Activated CD4-positive, alpha-beta memory T cell treated with anti-CD3 and anti-CD28 coated beads, Interleukin-2, amount 10 ng/mL, durations not matched to agents 7 days and 5 days (primary cell): ENCODE measurements at places on chromosomes 3 and 15. TPM values are rescaled to one million over a fixed set of nuclear protein-coding genes. Genes with fewer than 3 reads are reported as not detected.

DNA sequence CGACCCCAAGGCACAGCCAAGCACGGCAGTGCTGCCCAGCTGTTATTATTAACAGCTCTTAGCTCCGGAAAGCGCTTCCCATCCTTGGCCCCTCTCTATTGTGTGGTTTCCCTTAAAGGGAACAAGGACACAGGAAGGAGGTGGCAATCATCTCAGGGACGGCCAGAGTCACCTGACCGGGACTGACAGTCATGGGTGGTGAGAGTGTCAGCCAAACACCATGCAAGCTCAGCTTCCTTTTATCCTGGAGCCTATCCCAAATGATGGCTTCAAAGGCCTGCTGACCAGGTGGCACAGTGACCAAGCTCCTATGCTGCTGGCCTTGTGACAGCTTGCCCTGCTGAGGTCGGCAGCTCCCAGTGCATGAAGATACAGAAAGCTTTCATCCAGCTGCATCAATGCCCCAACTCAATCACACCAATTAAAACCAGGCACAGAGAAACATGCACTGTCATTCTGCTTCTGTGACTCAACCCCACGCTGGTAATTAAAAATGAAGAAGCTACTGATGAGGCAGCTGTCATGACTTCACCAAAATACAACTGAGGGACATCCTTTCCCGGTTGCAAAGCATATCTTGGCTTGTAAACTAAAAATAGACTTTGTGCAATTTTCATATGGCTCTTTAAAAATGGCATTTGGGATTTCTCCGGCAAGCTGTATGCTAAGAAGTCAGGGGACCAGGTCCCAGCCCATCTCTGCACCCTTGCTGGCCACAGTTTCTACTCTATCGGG is 34.0 kb downstream of the PCSK6 start:
- H3K27me3 ChIP-seq, result peaks cover 14% of the 10 kb centered on the region
- H3K36me3 ChIP-seq, result no peaks in the 10 kb centered on the region

NR2F2 gene
- not detected for total RNA-seq

DNA sequence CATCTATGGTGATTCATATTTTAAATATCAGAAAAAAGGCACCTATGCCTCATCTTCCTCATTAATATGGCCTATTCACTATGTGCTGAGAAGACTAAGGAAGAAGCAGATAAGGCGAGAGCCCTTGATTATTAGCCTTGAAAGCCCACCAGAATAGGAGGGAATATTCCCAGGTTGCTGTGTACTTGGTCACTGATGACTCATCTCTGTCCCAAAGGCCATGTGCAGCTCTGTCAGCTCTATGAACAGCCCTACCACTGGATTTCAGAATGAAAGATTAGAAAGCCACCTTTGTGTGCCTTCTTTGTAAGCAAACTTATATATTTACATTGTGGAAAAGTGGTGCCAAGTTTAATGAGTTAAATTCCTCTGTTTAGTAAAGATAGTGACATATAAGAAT is 211.5 kb downstream of the NFKBIZ start:
- peaks cover 20% of the 10 kb centered on the region for H3K36me3 ChIP-seq
- DNase-seq, result no peak
- peaks cover 34% of the 10 kb centered on the region for H3K4me1 ChIP-seq
- H3K27ac ChIP-seq, result no peak overlapping the region

DNA sequence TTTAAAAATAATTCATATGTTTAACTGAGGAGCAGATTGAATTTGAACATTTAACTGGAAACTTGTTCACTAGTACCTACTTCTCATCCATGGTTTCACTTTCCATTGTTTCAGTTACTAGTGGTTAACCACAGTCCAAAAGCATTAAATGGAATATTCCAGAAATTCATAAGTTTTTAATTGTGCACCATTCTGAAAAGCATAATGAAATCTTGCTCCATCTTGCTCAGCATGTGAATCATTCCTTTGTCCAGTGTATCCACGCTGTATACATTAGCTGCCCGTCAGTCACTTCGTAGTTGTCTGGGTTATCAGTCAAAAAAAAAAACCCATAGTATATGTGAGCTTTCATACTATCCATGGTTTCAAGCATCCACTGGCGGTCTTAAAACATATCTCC is 217.6 kb downstream of the TPRG1 start:
- no peak overlapping the region for H3K27ac ChIP-seq
- no peaks in the 10 kb centered on the region for H3K27me3 ChIP-seq
- peaks cover 23% of the 10 kb centered on the region for H3K36me3 ChIP-seq
- no peak overlapping the region for H3K4me3 ChIP-seq
- peaks cover 25% of the 10 kb centered on the region for H3K4me1 ChIP-seq

DNA sequence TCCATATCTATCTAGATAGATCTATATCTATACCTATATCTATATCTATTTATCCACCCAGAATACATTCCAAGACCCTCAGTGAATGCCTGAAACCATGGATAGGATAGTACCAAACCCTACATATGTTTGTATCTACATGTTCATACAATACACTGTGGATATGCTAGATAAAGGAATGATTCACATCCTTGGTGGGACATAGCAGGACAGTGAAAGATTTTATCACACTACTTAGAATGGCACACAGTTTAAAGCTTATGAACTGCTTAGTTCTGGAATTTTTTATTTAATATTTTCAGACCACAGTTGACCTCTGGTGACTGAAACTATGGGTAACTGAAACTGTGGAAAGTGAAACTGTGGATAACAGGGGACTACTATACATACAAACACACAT is 198.8 kb upstream of the TTC14 start:
- H3K4me3 ChIP-seq, result no peak overlapping the region
- no peaks in the 10 kb centered on the region for H3K4me1 ChIP-seq
- DNase-seq, result no peak
- no peak overlapping the region for H3K27ac ChIP-seq
- H3K36me3 ChIP-seq, result no peaks in the 10 kb centered on the region
- no peaks in the 10 kb centered on the region for H3K27me3 ChIP-seq

DNA sequence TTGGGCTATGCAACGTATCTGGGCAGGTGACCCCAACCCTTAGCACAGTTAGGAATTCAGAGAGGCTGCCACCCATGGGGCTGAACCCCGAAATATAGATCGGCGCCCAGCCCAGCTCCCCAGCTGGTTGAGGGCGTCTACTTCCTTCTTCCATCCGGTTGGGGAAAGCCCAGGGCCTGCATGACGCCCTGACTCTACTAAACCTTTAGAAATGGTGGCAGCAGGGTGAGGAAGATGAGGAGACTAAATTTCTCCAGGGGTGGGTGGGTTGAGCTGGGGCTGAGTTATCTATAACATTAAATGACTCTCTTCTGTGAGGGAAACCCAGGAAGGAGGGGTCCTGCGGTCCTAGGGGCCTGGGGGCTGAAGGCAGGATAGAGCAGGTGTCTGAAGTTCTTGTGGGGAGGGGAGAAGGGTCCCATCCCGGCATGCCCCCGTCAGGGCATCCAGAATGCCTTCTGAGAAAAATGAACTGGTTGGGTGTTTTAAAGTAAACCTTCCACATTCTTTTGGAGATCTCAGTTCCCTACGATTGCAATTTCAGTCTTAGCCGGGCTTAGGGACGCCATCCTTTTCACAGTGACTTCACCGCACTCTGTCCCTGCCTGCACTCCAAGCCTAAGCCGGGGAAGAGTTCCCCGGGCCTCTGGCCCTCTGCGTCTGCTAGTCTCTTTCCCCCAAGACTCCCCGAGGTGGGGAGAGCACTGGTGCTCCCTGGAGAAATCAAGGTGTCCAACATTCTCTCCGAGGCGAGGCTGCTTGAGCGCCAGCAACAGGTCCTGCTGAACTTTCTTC is 28.5 kb downstream of the NR2F2 start:
- no peak for DNase-seq
- H3K4me1 ChIP-seq, result peaks cover 24% of the 10 kb centered on the region
- no peak overlapping the region for H3K4me3 ChIP-seq
- peaks cover 67% of the 10 kb centered on the region for H3K27me3 ChIP-seq
- no peak overlapping the region for H3K27ac ChIP-seq
